ENCODE measurements at places on chromosomes 1 and 21.

GRCh38 chr1:152343006-152343405 is 16.8 kb downstream of the FLG2 start:
- DNase-seq: no peak

GRCh38 chr1:53634571-53634979 is 104.4 kb downstream of the GLIS1 start:
- no peak for DNase-seq

- no peak for DNase-seq
Measured at GRCh38 chr1:67645495-67646144, 39.4 kb upstream of the GADD45A start.

DNA sequence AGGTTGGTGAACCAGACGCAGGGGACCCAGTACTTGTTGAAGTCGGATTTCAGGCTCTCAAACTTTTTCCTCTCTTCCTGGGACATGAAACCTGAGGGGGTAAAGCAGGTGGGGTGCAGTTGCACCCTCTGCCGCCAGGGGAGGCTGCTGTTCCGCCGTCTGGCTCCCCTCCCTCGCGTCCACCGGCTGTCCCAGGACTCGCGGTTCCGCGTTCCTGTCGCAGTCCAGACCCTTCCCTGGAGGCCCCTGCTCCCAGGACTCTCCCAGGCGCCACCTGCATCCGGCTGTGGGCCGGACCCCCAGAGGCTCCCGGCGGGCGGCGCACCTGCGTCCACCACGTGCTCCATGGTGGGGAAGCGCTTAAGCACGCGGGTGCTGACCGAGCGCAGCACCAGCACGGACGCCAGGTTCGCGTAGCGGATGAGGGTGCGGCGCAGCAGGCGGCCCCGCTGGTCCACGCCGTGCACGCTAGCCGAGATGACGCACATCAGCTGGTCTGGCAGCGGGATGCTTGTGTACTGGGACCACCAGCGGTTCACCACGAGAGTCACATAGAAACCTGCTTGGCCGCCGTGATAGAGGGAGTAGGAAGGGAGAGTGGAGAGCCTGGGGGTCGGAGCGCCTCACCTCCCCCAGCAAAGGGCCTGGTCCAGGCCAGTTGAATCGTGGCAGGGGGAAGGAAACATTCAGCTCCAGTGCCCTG is 1.7 kb downstream of the BEST4 start:
- peak; percentile 70 for DNase-seq

- DNase-seq: no peak
Measured at GRCh38 chr1:222955964-222956363, 141.1 kb downstream of the DISP1 start.

DNA sequence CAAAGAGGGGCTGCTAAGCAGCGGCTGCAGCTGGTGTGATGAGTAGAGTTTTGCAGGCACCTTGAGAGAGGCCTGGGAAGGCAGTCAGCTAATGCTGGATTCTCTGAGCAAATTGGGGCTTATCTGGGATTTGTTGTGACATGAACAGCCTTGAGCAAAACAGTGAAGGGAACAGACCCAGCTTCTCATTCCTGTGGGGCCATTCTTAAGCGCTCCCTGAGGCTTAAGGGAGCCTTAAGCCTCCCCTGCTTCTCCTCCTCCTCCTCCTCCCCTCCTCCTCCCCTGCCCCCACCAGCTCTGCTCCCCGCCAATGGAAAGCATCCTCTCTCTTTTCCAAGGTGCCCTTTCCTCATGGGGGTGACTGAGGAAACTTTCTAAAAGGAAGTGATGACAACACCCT is 21.3 kb downstream of the HMGCS2 start:
- no peak for DNase-seq

DNA sequence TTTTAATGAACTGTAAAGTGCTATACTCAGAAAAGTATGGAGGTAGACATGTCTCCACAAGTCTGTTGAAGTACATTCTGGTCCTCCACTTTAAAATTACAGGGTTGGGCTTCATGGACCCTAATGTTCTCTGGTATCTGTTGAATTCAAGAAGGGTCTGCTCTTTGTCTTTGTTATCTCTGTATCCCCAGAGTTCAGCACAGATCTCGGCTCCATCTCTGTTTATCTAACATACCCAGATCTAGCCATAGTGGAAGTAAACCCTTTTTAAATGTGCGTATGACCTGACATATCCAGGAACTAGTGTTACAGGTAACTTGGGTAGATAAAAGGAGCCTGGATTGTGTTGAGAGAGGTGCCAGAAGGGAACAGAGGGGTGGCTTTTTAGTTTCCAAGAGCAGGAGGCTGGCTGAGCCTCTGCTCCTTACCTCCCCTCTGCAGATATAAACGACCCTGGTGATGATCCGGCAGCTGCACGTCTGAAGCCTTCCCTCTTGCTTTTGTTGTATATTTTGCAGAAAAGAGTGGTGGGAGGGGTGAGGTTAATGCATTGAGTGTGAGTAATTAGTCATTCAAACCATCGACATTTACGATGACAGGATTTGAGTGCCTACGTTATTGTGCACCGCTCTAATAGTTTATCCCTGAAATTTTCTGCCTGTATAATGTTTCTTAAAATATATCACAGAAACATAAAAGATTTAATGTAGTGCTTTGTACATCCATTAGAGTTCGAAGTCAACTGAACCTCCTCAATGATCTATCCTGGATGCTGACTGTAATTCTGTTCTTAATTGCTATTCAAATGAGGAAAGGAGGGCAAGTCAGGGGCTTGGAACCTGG is 30.8 kb downstream of the ELAVL4 start:
- DNase-seq: no peak

- DNase-seq: no peak
Measured at GRCh38 chr1:173224949-173225348, 17.8 kb upstream of the TNFSF4 start.

DNA sequence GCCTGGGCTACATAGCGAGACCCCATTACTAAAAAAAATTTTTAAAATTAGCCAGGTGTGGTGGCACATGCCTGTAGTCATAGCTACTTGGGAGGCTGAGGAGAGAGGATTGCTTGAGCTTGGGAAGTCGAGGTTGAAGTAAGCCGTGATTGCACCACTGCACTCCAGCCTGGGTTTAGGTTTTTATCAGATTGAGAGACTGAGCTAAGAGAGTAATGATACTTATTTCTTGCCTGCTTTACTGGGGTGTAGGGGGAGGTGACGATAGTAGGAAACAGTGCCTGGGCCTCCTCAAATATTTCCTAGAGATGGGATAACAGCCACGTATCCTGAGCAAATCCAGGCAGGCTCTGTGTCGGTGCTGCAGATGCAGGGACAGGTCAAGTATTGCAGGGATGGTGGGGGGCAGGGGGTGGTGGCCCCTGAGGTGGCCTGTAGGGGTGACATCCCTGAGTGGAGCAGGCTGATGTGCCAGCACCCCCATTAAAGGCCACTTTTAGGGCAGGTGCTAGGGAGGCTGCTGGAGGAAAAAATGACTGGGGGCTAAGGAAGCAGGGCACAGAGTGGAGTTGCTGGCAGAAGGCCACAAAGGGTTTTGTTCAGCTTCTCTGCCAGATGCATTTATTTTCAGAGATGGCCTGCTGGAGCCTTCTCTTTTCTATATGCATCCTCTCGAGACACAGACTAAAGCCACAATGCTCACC is 130.5 kb downstream of the RHOU start:
- DNase-seq: no peak

DNA sequence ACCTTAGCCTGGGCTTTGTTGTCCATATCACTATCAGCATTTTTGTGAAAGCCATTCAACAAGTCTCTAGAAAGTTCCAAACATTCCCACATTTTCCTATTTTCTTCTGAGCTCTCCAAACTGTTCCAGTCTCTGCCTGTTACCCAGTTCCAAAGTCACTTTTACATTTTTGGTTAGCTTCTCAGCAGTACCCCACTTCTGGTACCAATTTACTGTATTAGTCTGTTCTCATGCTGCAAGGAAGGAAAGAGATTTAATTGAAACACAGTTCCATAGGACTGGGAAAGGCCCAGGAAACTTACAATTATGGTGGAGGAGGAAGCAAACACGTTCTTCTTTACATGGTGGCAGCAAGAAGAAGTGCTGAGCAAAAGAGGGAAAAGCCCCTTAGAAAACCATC is 247.2 kb upstream of the B3GALT2 start:
- DNase-seq: no peak

GRCh38 chr1:109993885-109994284 is 9.3 kb downstream of the AHCYL1 start:
- peak; percentile 37 for DNase-seq

- DNase-seq: no peak
Measured at GRCh38 chr1:24084050-24084449, 27.9 kb downstream of the MYOM3 start.

DNA sequence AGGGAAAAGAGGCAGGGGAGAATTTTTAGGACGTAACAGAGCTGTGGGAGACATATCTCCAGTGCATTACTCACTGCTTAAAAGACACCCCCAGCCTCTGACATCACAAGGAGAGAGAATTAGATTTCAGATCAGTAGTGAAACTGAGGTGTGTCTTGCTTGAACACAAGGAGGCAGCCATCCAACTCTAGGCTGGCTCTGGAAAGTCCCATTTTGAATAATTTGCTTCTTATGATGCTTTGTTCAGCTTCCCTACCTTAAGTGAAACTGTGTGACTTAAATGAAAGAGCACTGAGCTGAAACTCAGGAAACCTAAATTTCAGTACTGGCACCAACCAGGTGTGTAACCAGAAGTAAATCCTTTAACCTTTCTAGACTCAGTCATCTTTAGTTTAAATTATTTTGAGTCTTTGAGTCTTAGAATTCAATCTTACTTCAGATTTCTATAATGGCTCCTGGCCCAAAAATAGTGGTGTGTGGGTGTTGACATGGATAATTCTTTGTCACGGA is 251.6 kb upstream of the SGIP1 start:
- peak; percentile 93 for DNase-seq

- DNase-seq: no peak
Measured at GRCh38 chr1:233654658-233655280, 40.9 kb downstream of the KCNK1 start.

GRCh38 chr1:245512980-245513578 is 358.3 kb downstream of the KIF26B start:
- DNase-seq: no peak

DNA sequence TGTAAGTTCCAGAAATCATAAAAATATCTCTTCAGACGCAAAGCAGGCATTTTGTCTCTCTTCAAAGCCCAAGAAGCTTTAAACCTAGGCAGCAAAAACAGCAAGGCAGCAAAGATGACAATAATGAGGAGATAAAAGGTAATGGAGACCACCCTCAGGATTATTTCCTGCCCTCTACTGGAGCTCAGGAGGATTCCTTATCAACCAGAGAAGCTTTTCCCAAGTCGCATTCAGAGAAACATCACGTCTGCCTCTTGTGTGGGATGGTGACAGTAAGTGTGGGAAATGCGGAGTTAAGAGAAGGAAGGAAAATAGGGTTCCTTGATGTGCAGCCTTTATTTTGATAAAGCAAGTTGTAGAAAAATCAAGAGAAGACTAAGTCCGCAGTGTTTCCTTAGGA is 365.8 kb downstream of the RGS7 start:
- no peak for DNase-seq

DNA sequence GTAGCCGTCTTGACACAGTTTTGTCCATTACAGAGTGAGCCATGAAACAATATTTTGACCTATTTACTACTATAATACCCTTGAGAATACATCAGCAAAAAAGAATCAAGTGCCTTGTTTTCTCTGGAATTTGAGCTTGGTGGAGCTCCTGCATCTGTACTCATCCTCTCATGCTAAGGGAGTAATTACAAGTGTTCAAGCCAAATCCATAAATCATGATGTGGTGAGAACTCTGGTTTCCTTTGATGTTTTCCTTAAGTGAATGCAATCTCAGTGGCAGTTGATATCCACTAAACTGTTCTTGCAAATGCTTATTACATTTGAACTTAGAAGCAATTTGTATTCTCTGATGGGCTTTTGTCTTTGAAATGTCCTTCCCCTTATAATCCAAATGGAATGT is 824.6 kb upstream of the TMPRSS15 start:
- DNase-seq: no peak

GRCh38 chr1:223772771-223773160 is 60.4 kb downstream of the CAPN2 start:
- DNase-seq: no peak

DNA sequence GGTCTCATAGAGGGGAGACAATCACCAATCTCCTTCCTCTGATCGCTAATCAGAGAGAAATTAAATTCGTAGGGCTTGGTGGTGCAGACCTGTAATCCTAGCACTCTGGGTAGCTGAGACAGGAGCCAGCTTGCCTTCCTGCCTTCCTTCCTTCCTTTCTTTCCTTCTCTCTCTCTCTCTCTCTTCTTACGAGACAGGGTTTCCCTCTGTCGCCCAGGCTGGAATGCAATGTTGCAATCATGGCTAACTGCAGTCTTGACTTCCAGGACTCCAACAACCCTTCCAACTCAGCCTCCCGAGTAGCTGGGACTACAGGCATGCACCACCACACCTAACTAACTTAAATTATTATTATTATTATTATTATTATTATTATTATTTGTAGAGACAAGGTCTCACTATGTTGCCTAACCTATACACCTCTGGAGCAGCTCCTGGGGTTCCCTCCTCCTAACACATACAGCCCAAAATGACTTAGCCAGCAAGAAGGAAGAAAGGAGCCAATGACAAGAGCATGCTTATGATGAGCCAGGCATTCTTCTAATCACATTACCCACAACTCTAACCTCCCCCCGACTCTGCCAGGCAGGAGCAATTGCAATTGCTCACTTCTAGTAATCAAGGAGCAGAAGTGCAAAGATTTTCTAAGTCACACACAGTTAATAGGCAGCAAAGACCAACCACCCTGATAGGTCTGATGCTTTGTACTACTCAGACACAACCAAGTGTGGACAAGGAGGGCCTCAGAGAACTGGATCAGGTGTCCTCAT is 105.4 kb upstream of the F3 start:
- DNase-seq: no peak

- no peak for DNase-seq
Measured at GRCh38 chr1:161973924-161974845, 49.5 kb downstream of the OLFML2B start.

DNA sequence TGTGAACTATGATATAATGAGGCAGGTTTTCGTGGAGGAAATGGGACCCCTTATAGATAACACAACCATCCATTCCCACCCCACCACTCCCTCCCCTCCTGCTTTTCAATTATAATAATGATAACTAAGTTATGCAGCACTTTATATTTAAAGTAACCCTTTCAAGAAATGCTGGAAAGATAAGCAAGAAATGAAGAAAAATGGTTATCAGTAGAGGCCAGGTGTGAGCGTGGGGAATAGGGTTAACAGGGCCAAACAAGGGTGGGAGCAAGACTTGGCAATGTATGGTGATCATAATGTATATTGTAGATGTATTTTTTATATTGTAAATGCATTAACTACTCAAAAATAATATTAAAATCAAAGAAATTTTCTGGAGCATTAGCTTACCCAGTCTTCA is 133.4 kb downstream of the PBX1 start:
- no peak for DNase-seq

GRCh38 chr1:236141447-236142252 is 689 bp upstream of the GPR137B start:
- no peak for DNase-seq

DNA sequence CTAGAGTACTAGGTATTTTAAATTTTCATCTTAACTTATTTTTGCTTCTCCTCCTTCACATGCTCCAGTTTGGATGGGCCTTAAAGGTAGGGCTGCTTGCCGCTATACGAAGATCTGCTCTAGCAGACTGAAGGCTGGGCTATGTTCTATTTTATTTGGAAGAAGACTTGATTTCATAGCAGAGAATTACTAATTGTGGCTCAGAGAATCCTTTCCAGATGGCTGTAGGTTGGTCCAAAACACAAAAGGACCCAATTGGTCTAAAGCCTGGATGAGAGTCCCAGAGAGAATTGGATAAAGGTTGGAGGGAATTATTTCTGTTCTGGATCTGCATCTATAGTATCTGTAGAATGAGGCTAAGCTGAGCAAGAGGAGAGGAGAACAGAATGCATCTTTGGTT is 719.4 kb upstream of the PTBP2 start:
- DNase-seq: no peak

Data from activated CD4-positive, alpha-beta T cell treated with anti-CD3 and anti-CD28 coated beads, Interleukin-2, Interleukin-4, amounts not matched to agents 100 ng/mL and 50 ng/mL, durations not matched to agents 16 hours and 8 hours (primary cell).